ENCODE measurements at places on chromosomes 7 and 10.

- no peak for DNase-seq
These were observed 900.8 kb downstream of the XPNPEP1 start for GRCh38 chr10:109022417-109023049.

- DNase-seq: no peak
These were observed 46.3 kb downstream of the SPAG6 start for GRCh38 chr10:22391600-22391999.

DNA sequence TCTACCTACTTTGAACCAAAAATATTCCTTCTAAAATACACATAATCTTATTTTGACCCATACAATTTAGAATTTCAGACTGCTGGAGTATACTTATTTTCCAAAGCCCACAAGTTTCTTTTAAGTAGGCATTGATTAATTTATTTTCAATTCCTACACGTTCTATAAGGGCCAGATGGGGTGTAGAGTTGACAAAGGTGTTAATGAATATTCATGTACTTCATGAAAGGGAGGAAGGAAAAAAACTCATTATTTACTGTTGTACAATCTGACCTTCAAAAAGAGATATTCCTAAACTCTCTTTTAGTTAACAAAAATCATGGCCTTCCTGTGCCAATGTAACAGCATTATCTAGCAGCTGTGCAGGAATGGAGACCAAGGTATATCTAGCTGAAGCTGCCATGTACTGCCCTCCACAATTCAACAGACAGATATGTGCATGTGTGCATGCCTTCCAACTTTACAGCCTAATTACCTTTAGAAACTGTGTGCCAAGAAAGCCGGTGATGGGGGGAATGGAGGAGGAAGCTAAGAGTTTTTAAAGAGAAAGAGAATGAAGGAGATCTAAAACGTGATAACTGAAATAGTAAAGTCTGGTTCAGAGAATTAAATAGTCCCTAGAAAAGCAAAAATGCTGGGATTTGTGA is 108.9 kb downstream of the UPF2 start:
- DNase-seq: no peak

- no peak for DNase-seq
These were observed 80.0 kb downstream of the C7orf25 start for GRCh38 chr7:42831718-42832522.

DNA sequence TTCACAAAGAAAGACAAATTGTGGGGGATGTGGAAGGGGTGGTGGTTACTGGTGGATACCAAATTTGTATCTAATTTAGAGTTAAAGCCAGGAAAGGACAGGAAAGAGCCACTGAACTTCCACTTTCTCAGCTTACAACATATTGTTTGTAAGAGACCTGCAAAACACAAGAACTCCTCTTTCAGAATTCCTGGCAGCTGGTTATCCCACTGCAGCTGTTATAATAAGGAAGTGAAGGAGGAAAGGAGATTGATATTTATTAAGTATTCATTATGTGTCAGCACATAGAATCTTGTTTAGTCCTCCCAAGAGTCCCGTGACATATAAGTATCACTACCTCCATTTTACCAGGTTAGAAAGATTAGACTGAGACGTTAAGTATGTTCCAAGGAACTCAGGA is 481.7 kb downstream of the PHTF2 start:
- DNase-seq: no peak

Measured in activated CD8-positive, alpha-beta memory T cell treated with anti-CD3 and anti-CD28 coated beads for 1 hour (primary cell).